ENCODE measurements at places on chromosomes 11 and 22. TPM values are rescaled to one million over a fixed set of nuclear protein-coding genes. Genes with fewer than 3 reads are reported as not detected.

Gene UBQLN3
- total RNA-seq: 0.50 TPM

DNA sequence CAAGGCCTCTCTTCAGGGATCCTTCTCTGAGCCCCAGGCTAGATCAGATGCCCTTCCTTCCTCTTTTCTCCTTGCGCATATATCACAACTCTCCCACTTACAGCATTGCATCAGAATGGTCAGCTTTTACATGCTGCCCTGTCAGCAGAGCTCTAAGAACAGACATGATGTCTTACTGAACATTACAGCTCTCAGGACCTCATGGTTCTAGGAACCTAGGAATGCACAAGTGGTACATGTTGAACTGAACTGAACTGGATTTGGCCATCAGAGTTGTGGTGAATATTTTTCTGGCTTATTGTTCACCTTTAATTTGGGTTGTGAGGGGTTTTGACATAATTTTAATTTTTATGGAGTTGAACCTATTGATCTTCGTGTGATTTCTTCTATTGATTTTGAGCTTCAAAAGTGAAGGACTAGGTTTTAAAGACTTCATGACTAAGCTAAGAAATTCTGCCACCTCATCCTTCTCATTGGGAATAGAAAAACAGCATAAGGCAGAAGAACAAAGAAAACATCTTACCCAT, 37.7 kb upstream of the SPON1 start:
- H3K4me3 ChIP-seq: no peak overlapping the region
- no peaks in the 10 kb centered on the region for H3K27me3 ChIP-seq
- H3K4me1 ChIP-seq: peaks cover 12% of the 10 kb centered on the region

- no peaks in the 10 kb centered on the region for H3K4me1 ChIP-seq
- DNase-seq: no peak
- H3K4me3 ChIP-seq: no peak overlapping the region
These were observed 20.2 kb upstream of the TREH start for GRCh38 chr11:118699506-118700220.

Gene PDGFB
- total RNA-seq: 4.3 TPM

DNA sequence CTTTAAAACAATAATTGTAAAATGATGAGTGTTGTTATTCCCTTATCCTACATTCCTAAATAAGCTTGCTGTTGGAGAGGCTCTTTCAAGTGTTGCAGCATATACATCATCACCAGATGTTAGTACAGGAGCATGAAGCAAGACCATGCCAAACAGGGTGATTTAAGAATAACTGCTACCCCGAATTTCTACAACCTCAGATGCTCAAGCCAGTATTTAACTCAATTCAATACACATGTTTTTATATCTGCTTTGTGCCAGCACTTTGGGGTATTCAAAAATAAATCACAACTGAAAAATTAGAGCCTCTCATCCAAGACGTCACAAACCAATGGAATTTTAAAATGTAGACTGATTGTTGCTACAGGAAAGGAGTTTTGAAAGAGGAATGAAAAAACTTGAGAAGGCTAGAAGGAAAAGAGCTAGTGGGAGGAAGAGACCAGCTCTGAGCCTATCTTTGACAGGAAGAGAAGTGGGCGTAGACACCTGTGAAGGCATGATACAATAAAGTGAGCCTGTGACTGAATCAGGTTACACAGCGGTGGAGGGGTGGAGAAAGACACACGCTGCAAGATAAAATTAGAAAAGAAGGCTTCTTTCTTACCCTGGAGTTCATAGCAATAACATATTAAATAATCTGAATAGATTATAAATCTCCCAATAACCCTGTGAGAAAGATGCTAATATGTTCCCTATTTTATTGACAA, 95.8 kb downstream of the DLG2 start:
- H3K4me3 ChIP-seq: no peak overlapping the region
- H3K4me1 ChIP-seq: no peaks in the 10 kb centered on the region
- DNase-seq: no peak
- H3K27ac ChIP-seq: no peak overlapping the region
- H3K27me3 ChIP-seq: no peaks in the 10 kb centered on the region
- H3K36me3 ChIP-seq: no peaks in the 10 kb centered on the region

DNA sequence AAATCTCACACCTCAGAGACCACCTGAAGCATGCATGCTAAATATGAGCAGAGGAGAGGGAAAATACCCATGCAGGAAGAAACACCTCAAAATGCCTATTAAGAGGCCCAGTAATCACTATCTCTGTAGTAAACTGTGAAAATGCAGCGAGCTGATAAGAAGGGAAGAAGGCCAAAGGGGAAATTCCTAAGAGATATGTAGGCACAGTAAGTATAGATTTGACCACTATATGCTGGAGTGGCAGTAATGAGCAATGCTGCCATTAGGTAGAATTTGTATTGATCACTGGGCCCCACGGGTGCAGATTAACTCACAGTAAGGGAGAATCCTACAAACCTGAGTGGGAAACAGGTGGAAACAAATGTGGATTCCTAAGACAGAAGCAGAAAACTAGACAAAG, 1813.1 kb upstream of the RAG2 start:
- peak; percentile 38 for DNase-seq
- H3K4me1 ChIP-seq: no peaks in the 10 kb centered on the region
- no peaks in the 10 kb centered on the region for H3K36me3 ChIP-seq
- no peak overlapping the region for H3K4me3 ChIP-seq
- H3K27me3 ChIP-seq: no peaks in the 10 kb centered on the region
- no peak overlapping the region for H3K27ac ChIP-seq

Gene GGTLC2
- total RNA-seq: 0.37 TPM

DNA sequence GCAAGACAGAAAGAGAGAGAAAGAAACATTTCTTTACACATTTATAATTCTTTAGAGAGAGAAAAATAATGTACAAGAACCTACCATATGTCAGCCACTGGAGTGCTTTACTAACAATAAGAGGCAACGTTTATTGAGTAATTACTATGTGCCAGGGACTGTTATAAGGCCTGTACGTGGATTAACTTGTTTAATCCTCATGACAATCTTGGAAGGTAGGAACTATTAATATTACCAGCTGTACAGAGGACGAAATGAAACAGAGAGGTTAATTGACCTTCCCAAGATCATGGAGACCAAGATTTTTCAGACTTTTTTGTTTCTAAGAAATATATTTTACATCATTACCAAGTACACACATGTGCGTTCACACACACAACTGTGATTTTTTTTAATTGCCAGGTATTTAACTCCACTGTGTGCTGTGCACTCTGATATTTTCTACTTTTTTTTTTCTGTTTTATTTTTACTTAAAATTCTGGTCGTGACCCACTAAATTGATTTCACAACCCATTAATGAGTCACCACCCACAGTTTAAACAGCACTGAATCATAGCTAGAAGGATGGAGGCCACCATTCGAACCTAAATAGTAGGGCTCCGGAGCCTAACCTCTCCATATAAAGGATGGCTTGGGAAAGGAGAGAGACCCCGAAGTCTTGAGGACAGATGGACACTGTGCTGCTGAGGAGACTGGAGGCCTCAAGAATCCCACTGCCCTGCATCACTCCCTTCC, 21.4 kb downstream of the CREB3L1 start:
- H3K4me1 ChIP-seq: peaks cover 24% of the 10 kb centered on the region
- H3K27me3 ChIP-seq: no peaks in the 10 kb centered on the region
- H3K36me3 ChIP-seq: no peaks in the 10 kb centered on the region
- no peak for DNase-seq
- peak overlapping the region; percentile 18 for H3K27ac ChIP-seq

DNA sequence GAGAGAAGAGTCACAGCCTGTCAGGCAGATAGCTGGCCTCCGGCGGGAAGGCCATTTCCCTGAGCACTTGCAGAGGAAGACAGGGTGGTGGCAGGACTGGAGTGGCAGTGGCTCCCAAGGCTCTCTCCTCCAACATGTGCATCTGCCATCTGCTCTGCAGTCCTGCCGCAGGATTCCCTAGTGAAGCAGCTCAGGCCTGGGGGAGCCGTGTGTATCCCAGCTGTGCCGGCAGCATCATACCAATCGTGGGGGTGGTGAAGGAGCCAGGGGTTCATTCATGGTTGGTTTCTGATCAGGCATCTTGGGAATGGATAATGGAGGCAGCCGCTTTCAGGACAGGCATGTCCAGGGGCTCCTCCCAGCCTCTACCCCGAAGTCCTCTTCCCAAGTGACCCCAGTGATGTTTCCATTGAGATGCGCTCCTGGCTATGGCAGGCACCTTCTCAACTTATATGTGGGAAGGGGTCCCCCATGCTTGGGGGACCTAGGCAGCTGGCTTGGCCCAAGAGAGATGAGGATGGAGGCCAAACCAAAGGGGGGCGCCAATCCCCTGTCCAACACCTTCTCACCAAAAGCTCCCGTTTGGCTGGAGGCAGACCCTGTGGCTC, 6.1 kb downstream of the TAGLN start:
- no peaks in the 10 kb centered on the region for H3K4me1 ChIP-seq
- H3K27ac ChIP-seq: no peak overlapping the region
- DNase-seq: no peak
- H3K27me3 ChIP-seq: no peaks in the 10 kb centered on the region
- no peaks in the 10 kb centered on the region for H3K36me3 ChIP-seq
- H3K4me3 ChIP-seq: no peak overlapping the region

DNA sequence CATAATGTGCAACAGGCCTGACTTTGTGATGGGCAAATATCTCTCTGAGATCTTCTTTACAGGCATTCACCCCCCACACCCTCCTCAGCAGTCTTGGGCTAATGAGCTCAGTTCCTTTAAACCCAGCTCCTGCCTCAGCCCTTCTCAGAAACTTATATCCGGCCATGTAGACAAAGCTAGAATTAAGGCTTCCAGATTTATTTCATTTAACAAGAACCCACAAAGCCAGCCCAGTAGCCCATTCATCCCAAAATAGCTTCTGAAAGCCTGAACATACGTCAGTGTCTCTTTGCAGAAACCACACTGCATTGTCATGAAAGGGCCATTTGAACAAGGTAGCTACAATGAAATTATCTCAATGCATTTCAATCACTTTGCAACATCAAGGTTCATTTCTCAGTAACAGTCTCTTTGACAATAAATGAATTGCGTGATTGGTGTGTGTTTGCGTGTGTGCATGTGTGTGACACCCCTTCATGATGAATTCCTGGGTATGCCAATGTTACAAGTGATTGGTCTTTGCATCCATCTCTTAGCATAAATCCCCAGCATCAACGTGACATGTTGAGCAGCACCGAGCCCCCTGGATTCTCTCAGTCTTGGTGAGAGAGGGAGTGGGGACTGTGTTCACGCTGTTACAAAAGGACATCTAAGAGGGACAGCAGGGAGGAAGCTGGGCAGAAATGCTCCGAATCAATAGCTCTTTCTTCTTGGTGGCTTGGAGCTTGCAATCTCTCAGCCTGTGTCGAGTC, 299.6 kb downstream of the KIRREL3 start:
- peaks cover 6% of the 10 kb centered on the region for H3K27me3 ChIP-seq
- no peak for DNase-seq
- no peaks in the 10 kb centered on the region for H3K4me1 ChIP-seq
- H3K36me3 ChIP-seq: no peaks in the 10 kb centered on the region
- no peak overlapping the region for H3K4me3 ChIP-seq

Gene VPREB1
- total RNA-seq: not detected

DNA sequence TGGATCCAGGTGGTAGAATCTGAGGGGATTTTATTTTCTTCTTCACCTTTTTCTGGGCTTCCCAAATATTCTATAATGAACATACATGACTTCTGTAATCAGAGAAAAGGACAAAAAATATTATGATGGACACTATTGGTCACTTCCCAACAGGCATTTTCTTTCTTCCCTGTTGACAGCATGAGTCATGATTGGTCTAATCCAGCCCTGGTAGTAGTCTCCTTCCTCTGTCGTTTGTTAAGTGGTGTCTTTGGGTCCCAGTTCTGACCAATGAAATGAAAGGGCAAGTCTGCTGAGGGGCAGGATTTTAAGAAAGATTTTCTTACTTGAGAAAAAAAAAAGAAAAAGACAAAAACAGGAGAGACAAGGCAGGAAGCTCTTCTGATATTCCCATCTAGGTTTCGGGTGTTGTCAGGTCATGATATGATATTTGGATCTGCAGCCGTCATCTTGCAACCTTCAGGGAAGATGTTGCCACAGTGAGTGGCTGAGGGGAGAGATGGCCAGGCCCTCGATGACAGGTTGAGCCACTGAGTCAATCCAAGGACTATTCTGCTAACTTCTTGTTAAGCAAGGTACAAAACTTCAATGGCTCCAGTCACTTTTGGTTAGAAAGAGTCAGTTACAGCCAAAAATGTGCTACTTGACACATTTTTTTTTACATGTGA, 23.3 kb upstream of the PLEKHB1 start:
- H3K36me3 ChIP-seq: no peaks in the 10 kb centered on the region
- no peaks in the 10 kb centered on the region for H3K27me3 ChIP-seq
- no peak for DNase-seq
- H3K4me3 ChIP-seq: no peak overlapping the region
- H3K4me1 ChIP-seq: no peaks in the 10 kb centered on the region

GRCh38 chr11:11186249-11186648, 166.8 kb downstream of the CSNK2A3 start:
- no peak overlapping the region for H3K27ac ChIP-seq
- DNase-seq: no peak
- no peaks in the 10 kb centered on the region for H3K4me1 ChIP-seq
- H3K36me3 ChIP-seq: no peaks in the 10 kb centered on the region
- H3K27me3 ChIP-seq: no peaks in the 10 kb centered on the region
- H3K4me3 ChIP-seq: no peak overlapping the region

DNA sequence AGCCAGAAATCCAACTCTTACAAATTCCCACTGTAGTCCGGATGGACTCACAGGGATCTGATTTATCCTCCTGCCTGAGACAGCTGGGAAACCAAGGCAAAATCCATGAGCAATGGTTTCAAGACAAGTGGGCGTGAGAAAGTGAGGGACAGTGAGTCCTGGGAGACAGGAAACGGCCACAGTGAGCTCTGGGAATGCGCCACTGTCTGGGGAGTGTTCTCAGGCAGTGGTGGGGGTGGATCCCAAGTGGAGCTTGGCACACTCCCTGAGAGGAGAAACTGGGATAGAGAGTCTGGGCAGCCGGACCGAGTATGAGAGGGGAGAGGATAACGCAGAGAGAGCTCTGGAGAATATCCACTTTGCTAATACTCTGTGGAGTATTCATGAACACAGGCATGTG, 9.8 kb downstream of the IL17REL start:
- H3K27me3 ChIP-seq: peaks cover 6% of the 10 kb centered on the region
- H3K36me3 ChIP-seq: no peaks in the 10 kb centered on the region
- peak; percentile 13 for DNase-seq
- H3K4me3 ChIP-seq: no peak overlapping the region
- no peak overlapping the region for H3K27ac ChIP-seq

Data from hepatocyte (in vitro differentiated cells).